Aorta (tissue), 5 donors: ENCODE measurements at places on chromosomes 6 and 20. TPM values are rescaled to one million over a fixed set of nuclear protein-coding genes. Genes with fewer than 3 reads are reported as not detected.

- no peaks in the 10 kb centered on the region for H3K27me3 ChIP-seq
- no peak for DNase-seq
- H3K36me3 ChIP-seq, result no peaks in the 10 kb centered on the region
- no peak overlapping the region for H3K4me3 ChIP-seq
Measured at GRCh38 chr6:116447496-116448011, 13.6 kb upstream of the CALHM6 start.

GRCh38 chr6:78611886-78612480 lies 255.4 kb upstream of the IRAK1BP1 start:
- H3K4me3 ChIP-seq, result no peak overlapping the region
- H3K27ac ChIP-seq, result no peak overlapping the region
- peaks cover 6% of the 10 kb centered on the region for H3K4me1 ChIP-seq
- no peak for DNase-seq
- H3K36me3 ChIP-seq, result no peaks in the 10 kb centered on the region

- H3K4me3 ChIP-seq, result no peak overlapping the region
- H3K27ac ChIP-seq, result no peak overlapping the region
- no peaks in the 10 kb centered on the region for H3K27me3 ChIP-seq
- no peaks in the 10 kb centered on the region for H3K4me1 ChIP-seq
Measured at GRCh38 chr6:23534351-23534750, 591.7 kb upstream of the NRSN1 start.

- no peak for DNase-seq
- no peak overlapping the region for H3K27ac ChIP-seq
- no peaks in the 10 kb centered on the region for H3K27me3 ChIP-seq
- H3K4me1 ChIP-seq, result no peaks in the 10 kb centered on the region
- H3K4me3 ChIP-seq, result no peak overlapping the region
Measured at GRCh38 chr6:135014353-135014832, 40.2 kb downstream of the HBS1L start.

- H3K27ac ChIP-seq, result no peak overlapping the region
- no peaks in the 10 kb centered on the region for H3K4me1 ChIP-seq
- no peak for DNase-seq
Measured at GRCh38 chr6:144219056-144219685, 66.0 kb upstream of the UTRN start.

- no peak for DNase-seq
- no peak overlapping the region for H3K27ac ChIP-seq
- H3K4me1 ChIP-seq, result no peaks in the 10 kb centered on the region
Measured at GRCh38 chr20:63963784-63964301, 5.9 kb downstream of the ZNF512B start.

DNA sequence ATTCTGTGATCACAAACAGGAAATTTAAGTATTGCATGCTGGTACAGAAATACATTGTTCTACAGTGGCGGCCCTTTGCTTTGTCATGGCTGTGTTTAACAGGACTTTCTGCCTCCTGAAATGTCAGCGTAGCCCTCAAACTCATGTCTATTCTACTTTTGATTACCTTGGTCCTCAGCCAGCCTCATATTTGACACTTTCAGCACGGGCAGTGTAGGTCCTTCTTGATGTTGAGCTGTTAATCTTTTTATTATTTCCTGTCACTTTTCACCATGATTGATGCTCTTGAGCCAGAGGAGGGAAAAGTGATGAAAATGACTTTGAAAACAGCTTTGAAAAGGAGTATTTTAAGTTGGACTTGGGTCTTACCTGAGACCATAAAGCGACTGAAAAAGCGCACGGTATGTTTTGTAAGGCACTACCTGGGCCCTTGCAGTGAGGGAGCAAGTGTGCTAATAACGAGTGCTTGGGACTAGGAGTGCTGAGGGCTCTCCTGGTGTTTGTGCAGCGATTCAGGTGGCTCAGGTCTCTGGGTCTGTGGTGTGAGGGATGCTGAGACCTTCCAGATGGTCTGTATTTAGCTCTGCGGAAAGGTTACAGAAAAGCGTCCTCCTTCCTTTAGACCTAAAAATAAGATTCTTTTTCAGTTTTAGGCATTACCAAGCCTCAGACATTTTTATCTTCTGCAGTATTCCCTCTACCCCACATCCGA lies 45.2 kb upstream of the RREB1 start:
- no peaks in the 10 kb centered on the region for H3K4me1 ChIP-seq
- H3K4me3 ChIP-seq, result no peak overlapping the region
- H3K27ac ChIP-seq, result no peak overlapping the region
- no peak for DNase-seq
- H3K36me3 ChIP-seq, result no peaks in the 10 kb centered on the region

Gene LAMA2
- total RNA-seq, result 40.9 TPM

Gene MLN
- total RNA-seq, result not detected
